NCI-H146 (cell line): ENCODE measurements at places on chromosomes 4 and X.

- no peak for DNase-seq
Measured at GRCh38 chr4:53477038-53477565, 99.7 kb downstream of the FIP1L1 start.

DNA sequence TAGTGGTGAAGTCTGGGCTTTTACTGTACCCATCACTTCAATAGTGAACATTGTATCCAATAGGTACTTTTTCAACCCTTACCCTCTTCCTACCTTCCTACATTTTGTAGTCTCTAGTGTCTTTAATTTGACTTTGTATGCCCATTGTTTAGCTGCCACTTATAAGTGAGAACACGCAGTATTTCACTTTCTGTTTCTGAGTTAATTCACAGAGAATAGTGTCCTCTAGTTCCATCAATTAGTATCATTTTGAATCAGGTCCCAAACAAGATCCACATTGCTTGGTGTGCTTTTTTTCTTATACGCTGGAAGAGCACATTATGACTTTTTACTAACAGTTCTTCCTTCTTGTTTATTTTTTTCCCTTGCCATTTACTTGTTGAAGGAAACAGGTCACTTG, 176.0 kb upstream of the WDFY3 start:
- no peak for DNase-seq

DNA sequence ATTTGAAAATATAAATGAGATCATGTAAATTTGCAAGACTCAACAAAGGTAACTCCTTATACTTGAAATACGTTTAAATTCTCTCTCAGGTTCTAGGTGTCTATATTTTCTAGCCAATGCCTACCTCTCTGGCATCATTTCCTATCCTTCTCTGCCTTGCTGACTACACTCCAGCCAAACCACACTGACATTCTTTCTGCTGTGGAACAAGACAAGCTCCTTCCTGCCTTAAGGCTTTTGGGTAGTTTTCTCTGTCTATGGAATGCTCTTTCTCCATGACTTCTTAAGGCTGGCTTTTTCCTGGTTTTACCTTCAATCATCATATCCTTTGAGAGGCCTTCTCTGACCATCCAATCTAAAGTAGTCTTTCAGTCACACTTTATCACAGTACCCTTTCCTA, 201.0 kb downstream of the SPRY1 start:
- no peak for DNase-seq

DNA sequence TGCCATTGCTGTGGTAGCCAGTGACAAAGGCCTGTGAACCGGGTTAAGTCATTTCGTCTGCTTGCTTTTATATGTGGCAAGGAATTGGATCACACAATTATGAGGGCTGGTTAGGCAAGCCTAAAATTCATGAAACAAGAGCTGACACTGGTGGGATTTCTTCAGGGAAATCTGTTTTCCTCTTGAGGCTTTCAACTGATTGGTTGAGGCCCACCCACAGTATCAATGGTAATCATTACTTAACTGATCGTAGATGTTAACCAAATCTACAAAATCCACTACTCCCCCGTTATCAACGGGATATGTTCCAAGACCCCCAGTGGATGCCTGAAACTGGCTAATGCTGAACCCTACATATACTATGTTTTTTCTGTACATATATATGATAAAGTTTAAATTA, 13.0 kb downstream of the RBMX2 start:
- DNase-seq: no peak
